ENCODE measurements at places on chromosomes 13 and 19. TPM values are rescaled to one million over a fixed set of nuclear protein-coding genes. Genes with fewer than 3 reads are reported as not detected.

The VSTM1 gene
- total RNA-seq, result not detected

The URI1 gene
- total RNA-seq, result 41.5 TPM

The KL gene
- total RNA-seq, result not detected

The PRRG2 gene
- 10.0 TPM for total RNA-seq

The OR7D2 gene
- total RNA-seq, result not detected

The IL11 gene
- 6.1 TPM for total RNA-seq

The NLRP4 gene
- not detected for total RNA-seq

The FBXO27 gene
- total RNA-seq, result 9.2 TPM

All from airway epithelial cell (primary cell).